Nasal cavity respiratory epithelium epithelial cell of viscerocranial mucosa (primary cell): ENCODE measurements at places on chromosomes 2 and 18. TPM values are rescaled to one million over a fixed set of nuclear protein-coding genes. Genes with fewer than 3 reads are reported as not detected.

The STAM2 gene
- total RNA-seq: 30.1 and 34.2 TPM in 2 replicates

The HOXD12 gene
- not detected in 2 replicates for total RNA-seq

The CARF gene
- 4.1 and 6.3 TPM in 2 replicates for total RNA-seq

The SIX3 gene
- total RNA-seq: 0.68 and 4.1 TPM in 2 replicates

The TNFRSF11A gene
- 0.34 and 1.00 TPM in 2 replicates for total RNA-seq

The ACKR3 gene
- 3.8 and 37.9 TPM in 2 replicates for total RNA-seq

The TUBA4B gene
- total RNA-seq: not detected in 2 replicates

The HRH4 gene
- total RNA-seq: 0.21 and 0.34 TPM in 2 replicates

The ESPNL gene
- under 0.01 and 0.14 TPM in 2 replicates for total RNA-seq

The COL3A1 gene
- total RNA-seq: under 0.01 and 11.2 TPM in 2 replicates

The HPCAL1 gene
- 14.4 and 15.7 TPM in 2 replicates for total RNA-seq

The DSG4 gene
- total RNA-seq: under 0.01 TPM in 1 of 2 replicates, not detected in the other

The MEX3C gene
- 58.8 and 82.7 TPM in 2 replicates for total RNA-seq

The CYTIP gene
- not detected in 2 replicates for total RNA-seq

The HEATR5B gene
- total RNA-seq: 27.3 and 29.8 TPM in 2 replicates

The IL36B gene
- total RNA-seq: under 0.01 TPM in 1 of 2 replicates, not detected in the other

The STK39 gene
- total RNA-seq: 15.0 and 22.1 TPM in 2 replicates

The CEP76 gene
- 13.0 and 18.5 TPM in 2 replicates for total RNA-seq

The OTX1 gene
- total RNA-seq: 2.7 and 8.1 TPM in 2 replicates

The RTP5 gene
- not detected in 2 replicates for total RNA-seq

The CYS1 gene
- total RNA-seq: under 0.01 and 0.43 TPM in 2 replicates

The ANKRD62 gene
- under 0.01 TPM in 1 of 2 replicates, not detected in the other for total RNA-seq

The FSHR gene
- not detected in 2 replicates for total RNA-seq

The PSD4 gene
- 14.4 and 29.4 TPM in 2 replicates for total RNA-seq

The HNRNPLL gene
- 30.8 and 37.2 TPM in 2 replicates for total RNA-seq

The CRYGC gene
- total RNA-seq: not detected in 2 replicates

The NCKAP5 gene
- 0.68 and 5.2 TPM in 2 replicates for total RNA-seq

The BCL11A gene
- 2.1 and 14.9 TPM in 2 replicates for total RNA-seq

The LCT gene
- 0.07 TPM in 1 of 2 replicates, not detected in the other for total RNA-seq

The HNMT gene
- total RNA-seq: under 0.01 and 2.1 TPM in 2 replicates

The CROCC2 gene
- not detected in 2 replicates for total RNA-seq

The UGT1A5 gene
- total RNA-seq: 2.3 TPM in 1 of 2 replicates, not detected in the other

The RAX gene
- total RNA-seq: not detected in 2 replicates

The CELF4 gene
- total RNA-seq: 0.07 TPM in 1 of 2 replicates, not detected in the other

The KCNJ3 gene
- not detected in 2 replicates for total RNA-seq

The CMPK2 gene
- 0.34 and 0.57 TPM in 2 replicates for total RNA-seq

The REEP1 gene
- under 0.01 TPM in 1 of 2 replicates, not detected in the other for total RNA-seq

The NTSR2 gene
- total RNA-seq: not detected in 2 replicates

The GGCX gene
- total RNA-seq: 38.1 and 40.0 TPM in 2 replicates

The OSR1 gene
- 0.50 and 1.7 TPM in 2 replicates for total RNA-seq

The PHOSPHO2 gene
- total RNA-seq: 2.7 and 4.7 TPM in 2 replicates

The PLGLB2 gene
- 0.34 and 1.5 TPM in 2 replicates for total RNA-seq

The RAD51AP2 gene
- 0.34 and 0.57 TPM in 2 replicates for total RNA-seq

The ZC3H8 gene
- total RNA-seq: 14.4 and 23.6 TPM in 2 replicates

The SULT1C2 gene
- 0.07 and 0.34 TPM in 2 replicates for total RNA-seq

The TANK gene
- 77.9 and 115 TPM in 2 replicates for total RNA-seq

The ALPG gene
- not detected in 2 replicates for total RNA-seq

The NGEF gene
- 0.68 and 2.1 TPM in 2 replicates for total RNA-seq
